ENCODE measurements at places on chromosomes 11 and 22.
A peak's percentile ranks its signal among the peaks of the same experiment; 100 is the strongest.

- no peaks in the 10 kb centered on the region for H3K27me3 ChIP-seq
- H3K4me3 ChIP-seq, result no peak overlapping the region
- no peaks in the 10 kb centered on the region for H3K36me3 ChIP-seq
- no peaks in the 10 kb centered on the region for H3K4me1 ChIP-seq
Measured at GRCh38 chr11:7531011-7531410, 17.2 kb downstream of the PPFIBP2 start.

GRCh38 chr11:60957188-60957587, 5.2 kb upstream of the SLC15A3 start:
- H3K27me3 ChIP-seq, result peaks cover 10% of the 10 kb centered on the region
- no peak for DNase-seq

GRCh38 chr22:46727813-46728364, 10.2 kb downstream of the CERK start:
- no peaks in the 10 kb centered on the region for H3K36me3 ChIP-seq
- no peaks in the 10 kb centered on the region for H3K4me1 ChIP-seq
- no peaks in the 10 kb centered on the region for H3K27me3 ChIP-seq
- no peak overlapping the region for H3K27ac ChIP-seq
- no peak overlapping the region for H3K4me3 ChIP-seq
- DNase-seq, result no peak

DNA sequence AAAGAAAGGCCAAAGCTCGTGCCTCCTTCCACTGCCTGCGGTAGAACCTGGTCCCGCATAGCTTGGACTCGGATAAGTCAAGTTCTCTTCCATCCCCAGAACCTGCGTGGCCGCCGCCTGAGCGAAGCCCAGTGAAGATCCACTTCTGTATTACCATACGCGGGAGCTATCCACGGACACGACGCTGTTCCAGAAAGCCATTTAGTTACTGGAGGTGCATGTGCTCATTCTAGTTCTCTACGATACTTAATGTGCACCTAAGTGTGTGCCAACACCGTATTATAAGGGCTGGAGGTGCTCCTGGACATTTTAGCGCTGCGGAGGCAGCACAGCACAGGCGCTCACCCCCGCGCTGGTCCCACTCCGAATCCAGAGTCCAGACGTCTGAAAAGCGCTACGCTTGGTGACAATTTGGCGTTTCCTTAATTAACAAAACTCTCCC, 1.4 kb downstream of the WT1 start:
- peaks cover 28% of the 10 kb centered on the region for H3K27me3 ChIP-seq
- DNase-seq, result no peak

- H3K4me1 ChIP-seq, result no peaks in the 10 kb centered on the region
- H3K27me3 ChIP-seq, result peaks cover 94% of the 10 kb centered on the region
- H3K27ac ChIP-seq, result no peak overlapping the region
Measured at GRCh38 chr11:44324749-44325525, 15.0 kb upstream of the ALX4 start.

DNA sequence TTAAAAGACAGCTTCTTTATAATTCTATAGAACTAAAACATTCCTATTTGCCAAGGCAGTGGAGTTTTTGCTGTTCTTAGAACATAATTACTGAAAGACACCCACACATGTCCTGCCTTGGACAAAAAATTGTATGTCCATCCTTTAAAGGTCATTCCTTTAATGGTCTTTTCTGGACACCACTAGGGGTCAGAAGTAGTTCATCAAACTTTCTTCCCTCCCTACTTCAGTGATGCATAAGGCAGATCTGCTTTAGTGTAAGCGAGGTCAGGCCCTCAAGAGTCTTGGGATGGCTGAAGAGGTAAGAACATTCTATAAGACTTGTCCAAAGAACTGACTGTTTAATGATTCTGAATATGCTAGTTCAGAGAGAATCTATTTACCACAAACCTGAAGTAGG, 4.3 kb upstream of the OR51V1 start:
- H3K27ac ChIP-seq, result no peak overlapping the region
- no peaks in the 10 kb centered on the region for H3K36me3 ChIP-seq
- no peaks in the 10 kb centered on the region for H3K27me3 ChIP-seq
- no peak for DNase-seq

DNA sequence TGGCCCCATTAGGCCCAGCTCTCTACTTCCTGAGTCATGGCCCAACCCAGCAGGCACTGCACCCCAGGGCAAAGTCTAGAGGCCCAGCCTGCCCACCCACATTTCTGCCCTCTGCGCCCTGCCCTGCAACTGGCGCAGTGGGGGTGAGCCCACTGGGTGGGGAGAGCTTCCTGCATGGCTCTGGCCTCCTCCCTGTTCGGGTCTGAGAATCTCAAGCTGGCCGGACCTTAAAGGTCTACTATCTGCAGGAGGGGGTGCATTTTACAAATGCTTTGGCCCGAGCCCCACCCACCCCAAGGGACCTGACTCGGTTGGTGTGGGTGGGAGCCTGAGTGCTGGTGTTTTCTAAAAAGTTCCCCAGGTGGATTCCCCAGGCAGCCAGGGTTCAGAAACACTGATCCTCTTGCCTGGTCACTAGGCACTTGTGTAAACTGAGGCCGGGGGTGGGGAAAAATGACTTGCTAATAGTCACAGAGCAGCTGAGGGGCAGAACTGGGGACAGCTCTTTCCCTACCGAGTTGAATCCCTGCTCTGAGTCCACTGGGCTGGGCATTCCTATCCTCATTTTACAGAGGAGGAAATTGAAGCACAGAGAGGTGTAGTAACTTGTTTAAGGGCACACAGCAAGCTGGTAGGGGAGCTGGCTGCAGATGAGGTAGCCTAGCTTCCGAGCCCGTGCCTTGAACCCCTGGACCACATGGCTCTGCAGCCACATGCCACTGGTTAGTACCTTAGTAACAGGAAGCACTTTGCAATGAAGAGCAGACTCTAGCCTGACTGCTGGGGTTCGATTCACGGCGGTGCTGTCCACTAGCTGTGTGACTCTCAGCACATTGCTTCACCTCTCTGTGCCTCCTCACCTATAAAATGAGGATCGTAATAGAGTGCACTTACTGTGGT, 36.3 kb downstream of the CD82 start:
- no peaks in the 10 kb centered on the region for H3K4me1 ChIP-seq
- no peaks in the 10 kb centered on the region for H3K36me3 ChIP-seq
- H3K27me3 ChIP-seq, result no peaks in the 10 kb centered on the region
- no peak overlapping the region for H3K27ac ChIP-seq
- no peak for DNase-seq
- no peak overlapping the region for H3K4me3 ChIP-seq

- H3K27ac ChIP-seq, result no peak overlapping the region
- H3K36me3 ChIP-seq, result no peaks in the 10 kb centered on the region
- no peak overlapping the region for H3K4me3 ChIP-seq
- H3K27me3 ChIP-seq, result no peaks in the 10 kb centered on the region
Measured at GRCh38 chr11:36131721-36132397, 157.4 kb downstream of the COMMD9 start.

DNA sequence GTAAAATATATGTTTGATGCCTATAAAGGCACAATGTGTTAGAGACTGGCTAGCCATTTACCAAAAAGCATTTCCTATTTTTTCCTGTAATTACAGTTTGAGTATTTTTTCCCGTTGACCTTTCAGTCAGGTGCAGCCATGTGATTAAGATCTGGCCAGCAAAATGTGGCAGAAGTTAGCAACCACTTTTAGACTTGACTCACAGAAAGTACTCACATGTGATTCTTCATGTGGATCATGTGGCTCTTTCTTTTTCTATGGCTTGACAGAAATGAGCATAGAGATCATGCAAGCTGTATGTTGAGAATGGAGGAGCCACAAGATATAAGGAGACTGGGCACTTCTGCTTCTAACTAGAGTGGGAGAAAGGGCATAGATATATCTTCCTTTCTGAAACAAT, 27.3 kb upstream of the RAB38 start:
- H3K4me1 ChIP-seq, result no peaks in the 10 kb centered on the region
- no peaks in the 10 kb centered on the region for H3K27me3 ChIP-seq
- no peak overlapping the region for H3K4me3 ChIP-seq
- no peaks in the 10 kb centered on the region for H3K36me3 ChIP-seq
- no peak for DNase-seq

DNA sequence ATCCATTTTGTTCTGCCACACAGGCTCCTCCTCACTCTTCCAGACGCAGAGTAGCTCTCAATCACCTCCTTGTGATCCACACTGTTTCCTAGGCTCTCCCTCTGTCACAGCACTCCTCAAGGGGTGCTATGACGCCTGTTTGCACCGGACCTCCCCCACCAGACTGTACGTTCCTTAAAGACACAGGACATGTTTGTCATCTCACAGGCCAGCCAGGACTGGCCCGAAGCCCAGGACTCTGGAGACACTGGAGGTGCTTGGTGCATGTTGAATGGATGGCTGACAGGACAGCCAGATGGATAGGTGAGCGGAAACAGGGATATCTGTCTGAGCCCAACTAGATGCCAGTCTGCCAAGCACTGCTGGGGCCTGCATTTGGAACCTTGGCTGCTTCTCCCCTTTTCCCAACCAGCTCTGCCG, 13.6 kb downstream of the PLA2G6 start:
- no peaks in the 10 kb centered on the region for H3K27me3 ChIP-seq
- no peak overlapping the region for H3K27ac ChIP-seq
- no peak overlapping the region for H3K4me3 ChIP-seq
- DNase-seq, result no peak
- H3K36me3 ChIP-seq, result no peaks in the 10 kb centered on the region

DNA sequence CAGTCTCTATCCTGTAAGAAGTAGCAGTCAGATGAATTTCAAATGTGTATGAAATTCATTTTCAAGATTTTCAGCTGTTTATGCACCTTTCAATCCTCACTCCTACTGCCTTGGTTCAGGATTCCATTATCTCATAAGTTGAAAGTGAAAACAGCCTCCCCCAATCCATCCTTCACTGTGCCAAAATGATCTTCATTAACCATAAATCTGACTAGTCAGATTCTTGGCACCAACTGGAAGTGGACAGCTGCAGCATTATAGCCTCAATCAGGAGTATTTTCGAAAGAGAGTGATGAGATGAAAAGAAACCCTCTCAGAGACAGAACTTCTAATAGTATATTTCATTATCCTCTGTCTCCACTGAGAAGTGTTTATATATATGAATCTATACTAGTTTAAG, 365.3 kb upstream of the PDGFD start:
- H3K4me3 ChIP-seq, result no peak overlapping the region
- H3K4me1 ChIP-seq, result peaks cover 11% of the 10 kb centered on the region
- no peaks in the 10 kb centered on the region for H3K36me3 ChIP-seq
- no peak overlapping the region for H3K27ac ChIP-seq

DNA sequence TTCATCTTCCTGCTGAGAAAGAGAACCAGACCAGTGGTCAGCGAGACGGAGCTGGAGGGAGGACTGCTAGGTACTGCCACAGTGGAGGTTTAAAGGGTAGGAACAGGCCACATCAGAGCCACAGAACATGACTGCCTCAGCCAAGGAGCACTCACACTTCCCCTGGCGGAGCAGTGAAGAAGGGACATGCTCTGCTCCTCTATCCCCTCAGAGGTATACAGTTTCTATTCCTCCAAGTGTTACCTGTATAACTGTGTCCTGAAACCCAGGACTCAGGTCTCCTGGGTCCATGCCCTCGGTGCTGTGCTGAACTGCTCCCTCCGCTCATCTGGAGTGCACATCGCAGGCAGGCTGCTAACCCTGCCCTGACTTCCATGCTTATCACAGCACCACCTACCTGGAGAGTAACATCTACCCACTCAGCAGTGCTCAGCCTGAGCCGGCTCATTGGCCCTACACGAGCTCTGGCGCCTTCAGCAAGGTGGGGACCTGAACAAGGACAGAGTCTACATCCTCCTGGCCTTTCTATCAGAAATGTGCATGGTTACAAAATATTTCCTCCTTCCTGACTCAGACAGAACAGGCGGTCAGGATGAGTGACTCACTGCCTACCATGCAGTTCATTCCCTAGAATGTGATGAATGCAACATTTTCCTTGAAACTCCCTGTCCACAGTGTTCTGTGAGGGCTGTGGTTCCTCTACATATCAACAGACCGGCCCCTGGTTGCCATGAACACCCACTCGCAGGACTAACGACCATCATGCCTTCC, 52.9 kb downstream of the C11orf58 start:
- peak; percentile 45 for DNase-seq
- H3K27ac ChIP-seq, result peak overlapping the region; percentile 71
- no peaks in the 10 kb centered on the region for H3K36me3 ChIP-seq
- H3K4me3 ChIP-seq, result no peak overlapping the region

GRCh38 chr11:112160091-112160848, 3.6 kb downstream of the IL18 start:
- DNase-seq, result no peak
- H3K36me3 ChIP-seq, result peaks cover 27% of the 10 kb centered on the region
- H3K27me3 ChIP-seq, result no peaks in the 10 kb centered on the region
- peaks cover 91% of the 10 kb centered on the region for H3K4me1 ChIP-seq
- H3K4me3 ChIP-seq, result peak overlapping the region; percentile 8
- H3K27ac ChIP-seq, result peak overlapping the region; percentile 87

DNA sequence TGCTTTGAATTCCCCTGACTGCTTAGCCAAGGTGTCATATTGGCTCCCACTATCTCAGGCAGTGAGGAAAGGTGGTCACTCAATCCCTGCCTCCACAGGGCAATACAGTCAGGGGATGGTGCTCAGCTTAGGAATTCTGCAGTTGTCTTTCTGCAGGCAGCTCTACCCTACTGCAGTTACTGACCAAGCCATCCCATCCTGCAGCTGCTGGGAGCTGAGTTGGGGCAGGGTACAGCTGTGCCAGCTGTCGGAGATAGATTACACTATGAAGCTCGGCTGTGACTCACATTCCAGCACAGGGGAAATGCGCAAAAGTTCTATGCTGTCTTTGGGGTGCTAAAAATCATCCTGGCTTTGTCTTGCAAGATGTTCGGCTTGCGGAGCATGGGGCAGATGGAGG, 4.4 kb upstream of the DAGLA start:
- H3K27me3 ChIP-seq, result peaks cover 40% of the 10 kb centered on the region
- H3K27ac ChIP-seq, result no peak overlapping the region
- no peak for DNase-seq
- H3K4me3 ChIP-seq, result no peak overlapping the region
- H3K4me1 ChIP-seq, result peaks cover 3% of the 10 kb centered on the region

DNA sequence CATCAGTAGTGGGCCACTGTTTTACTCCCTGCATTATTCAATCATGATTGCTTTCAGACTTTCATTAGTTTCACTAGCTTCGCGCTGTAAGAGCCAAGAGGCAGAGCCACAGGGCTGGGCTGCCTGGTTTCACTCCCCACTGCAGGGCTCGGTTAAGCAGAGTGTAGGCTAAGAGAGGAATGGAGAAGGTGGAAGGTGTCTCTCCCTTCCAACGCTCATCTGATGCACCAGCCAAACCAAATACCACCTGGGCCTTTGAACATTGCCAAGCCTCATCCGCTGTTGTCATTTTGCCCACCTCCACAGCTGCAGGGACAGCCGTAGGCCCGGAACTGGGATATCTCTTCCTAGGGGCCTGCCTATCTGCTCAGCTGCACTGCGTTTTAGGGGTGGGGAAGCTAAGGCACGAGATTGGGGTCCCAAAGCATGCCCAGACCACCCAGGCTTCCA, 480 bp upstream of the SMARCB1 start:
- peaks cover 33% of the 10 kb centered on the region for H3K4me1 ChIP-seq
- H3K27ac ChIP-seq, result peak overlapping the region; percentile 88
- no peaks in the 10 kb centered on the region for H3K27me3 ChIP-seq
- DNase-seq, result no peak
- no peaks in the 10 kb centered on the region for H3K36me3 ChIP-seq

GRCh38 chr22:47395481-47395880, 633.0 kb downstream of the TBC1D22A start:
- H3K36me3 ChIP-seq, result no peaks in the 10 kb centered on the region
- DNase-seq, result no peak
- no peak overlapping the region for H3K4me3 ChIP-seq
- peaks cover 91% of the 10 kb centered on the region for H3K27me3 ChIP-seq
- no peak overlapping the region for H3K27ac ChIP-seq

GRCh38 chr11:73162196-73162740, 20.1 kb upstream of the FCHSD2 start:
- no peak for DNase-seq
- no peak overlapping the region for H3K27ac ChIP-seq
- no peaks in the 10 kb centered on the region for H3K36me3 ChIP-seq
- H3K27me3 ChIP-seq, result no peaks in the 10 kb centered on the region
- no peak overlapping the region for H3K4me3 ChIP-seq
